ENCODE measurements at places on chromosomes 11 and 22.

- DNase-seq, result no peak
Measured at GRCh38 chr22:24089951-24090350, 78.8 kb downstream of the CABIN1 start.

- DNase-seq, result no peak
Measured at GRCh38 chr11:55658031-55658573, 3.9 kb upstream of the OR4C6 start.

DNA sequence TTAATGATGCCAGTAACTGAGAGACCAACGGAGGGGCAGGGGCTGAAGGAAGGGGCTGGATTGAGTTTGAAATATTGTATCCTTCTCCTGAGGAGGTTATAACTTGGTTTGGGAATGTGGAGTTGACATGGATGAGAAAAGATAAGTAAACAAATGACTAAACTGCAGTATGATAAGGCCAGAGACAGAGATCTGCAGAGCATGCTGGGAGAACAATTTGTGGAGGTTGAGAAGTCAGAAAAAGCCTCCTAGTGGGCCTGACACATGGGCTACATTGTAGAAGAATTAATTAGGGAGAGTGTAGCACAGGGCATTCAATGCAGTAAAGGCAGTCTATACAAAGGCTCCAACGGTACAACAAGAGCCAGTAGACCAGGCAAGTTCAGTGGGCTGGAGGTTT, 55.9 kb downstream of the SPON1 start:
- no peak for DNase-seq

- DNase-seq, result no peak
Measured at GRCh38 chr11:114449845-114450244, 10.6 kb downstream of the REXO2 start.

GRCh38 chr11:11937957-11938356, 70.5 kb downstream of the DKK3 start:
- DNase-seq, result no peak

DNA sequence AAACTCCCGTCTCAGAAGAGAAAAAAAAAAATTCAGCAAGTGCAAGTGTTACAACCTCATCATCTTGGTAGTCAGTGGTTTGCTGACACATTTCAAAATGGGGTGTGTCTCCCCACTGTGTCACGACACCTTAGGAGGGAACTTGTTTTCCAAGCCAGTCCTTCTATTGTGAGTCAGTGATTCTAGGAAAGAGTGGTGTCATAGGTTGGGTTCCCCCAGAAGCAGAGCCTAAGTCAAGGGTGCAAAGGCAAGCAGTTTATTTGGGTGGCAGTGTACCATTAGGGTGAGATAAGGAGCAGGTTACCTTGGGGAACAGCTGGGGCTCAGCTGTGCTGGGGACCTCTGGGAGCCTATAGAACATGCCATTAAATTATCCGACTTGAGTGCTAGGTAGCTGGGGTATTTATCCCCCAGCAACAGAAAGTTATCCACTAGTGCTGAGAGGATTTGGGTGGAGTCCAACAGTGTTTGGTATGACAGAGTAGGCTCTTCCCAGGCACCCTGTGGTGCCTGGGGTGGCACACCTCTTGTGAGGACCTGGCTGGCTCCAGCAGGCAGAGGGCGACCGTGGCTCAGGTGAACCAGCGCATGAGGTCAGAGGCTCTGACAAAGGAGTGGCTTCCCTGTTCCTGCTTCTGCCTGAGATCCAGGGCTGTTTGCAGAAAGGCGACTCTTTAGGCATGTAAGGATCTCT, 41.7 kb downstream of the KIAA1671 start:
- no peak for DNase-seq

DNA sequence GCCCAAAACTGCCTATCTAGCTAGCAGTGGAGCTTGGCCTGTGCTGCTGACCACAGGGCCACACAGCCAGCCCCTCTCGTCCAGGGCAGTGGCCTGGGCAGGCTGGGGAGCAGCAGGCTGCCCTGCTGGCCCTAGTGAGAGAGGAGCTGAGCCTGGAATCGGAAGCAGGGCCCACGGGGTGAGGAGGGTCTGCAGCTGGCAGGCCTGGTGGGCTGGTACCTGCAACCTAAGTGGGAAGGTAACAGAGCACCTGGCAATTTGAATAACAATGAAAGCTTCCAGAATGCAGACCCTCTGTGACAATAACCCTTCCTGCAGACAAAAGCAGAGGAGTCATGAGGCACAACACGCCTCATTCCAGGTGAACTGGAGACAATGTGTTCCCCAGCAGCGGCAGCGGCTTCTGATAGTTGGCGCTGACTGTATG, 31.8 kb upstream of the RFPL3 start:
- DNase-seq, result no peak

DNA sequence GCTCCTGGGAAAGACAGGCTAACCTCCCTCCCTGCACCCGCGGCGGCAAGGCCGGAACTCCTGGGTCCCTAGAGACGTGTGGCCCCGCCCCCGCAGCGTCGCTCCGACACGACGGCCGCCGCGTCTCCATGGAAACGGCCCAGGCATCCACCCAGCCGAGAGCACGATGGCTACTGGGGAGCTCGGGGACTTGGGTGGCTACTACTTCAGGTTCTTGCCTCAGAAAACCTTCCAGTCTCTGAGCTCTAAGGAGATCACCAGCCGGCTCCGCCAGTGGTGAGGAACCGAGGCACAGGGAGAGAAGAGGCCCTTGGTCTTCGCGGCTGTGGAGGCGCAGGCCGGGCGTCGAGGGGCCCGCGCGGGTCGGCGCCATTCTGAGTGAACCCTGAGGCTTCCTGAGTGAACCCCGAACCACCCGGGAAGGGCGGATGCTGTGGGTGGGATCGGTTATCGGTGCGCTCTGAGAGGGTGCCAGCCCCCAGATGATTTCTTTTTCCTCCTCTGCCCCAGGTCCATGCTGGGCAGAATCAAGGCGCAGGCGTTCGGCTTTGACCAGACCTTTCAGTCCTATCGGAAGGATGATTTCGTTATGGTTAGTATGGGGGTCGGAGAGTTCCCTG, at the start of gene CFAP300:
Gene CFAP300, plus strand, starts transcription at position 133 of the 620 bp plus-strand sequence. Its CDS starts 34 bp downstream, at position 167.
- DNase-seq, result peak; percentile 59

GRCh38 chr11:65919573-65920371, 546 bp downstream of the DRAP1 start:
- DNase-seq, result no peak

DNA sequence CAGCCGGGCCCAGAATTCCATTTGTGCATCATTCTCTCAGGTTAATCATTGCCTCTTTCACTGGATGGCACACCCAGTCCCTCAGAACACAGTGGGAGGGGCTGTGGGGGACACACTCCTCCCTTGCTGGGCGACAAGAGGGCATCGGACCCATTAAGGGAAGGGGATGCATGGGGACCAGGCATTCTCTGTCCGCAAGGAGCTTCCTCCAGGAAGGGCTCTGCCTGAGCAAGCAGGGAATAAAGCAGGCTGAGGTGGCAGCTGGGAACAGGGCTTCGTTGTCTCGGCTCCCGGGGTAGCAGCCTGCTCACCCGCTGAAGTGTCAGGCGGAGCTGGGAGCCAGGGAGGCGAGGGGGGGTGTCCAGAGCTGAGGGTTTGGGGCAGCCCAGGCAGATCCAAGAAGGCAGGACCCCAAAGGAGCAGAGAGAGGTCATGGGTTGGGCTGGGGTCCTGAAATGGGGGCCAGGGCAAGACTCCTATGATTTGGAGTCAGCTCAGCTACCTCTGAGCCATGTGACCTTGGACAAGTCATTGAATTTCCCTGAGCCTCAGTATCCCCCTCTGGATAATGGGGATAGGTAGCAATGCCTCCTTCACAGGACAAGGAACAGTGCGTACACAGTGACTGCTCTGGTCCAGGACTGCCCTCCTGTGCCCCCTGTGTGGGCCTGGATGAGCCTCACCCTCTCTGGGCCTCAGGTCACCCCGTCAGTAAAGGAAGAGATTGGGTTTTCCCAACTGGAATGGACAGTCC, 1.4 kb downstream of the GAL3ST1 start:
- no peak for DNase-seq

DNA sequence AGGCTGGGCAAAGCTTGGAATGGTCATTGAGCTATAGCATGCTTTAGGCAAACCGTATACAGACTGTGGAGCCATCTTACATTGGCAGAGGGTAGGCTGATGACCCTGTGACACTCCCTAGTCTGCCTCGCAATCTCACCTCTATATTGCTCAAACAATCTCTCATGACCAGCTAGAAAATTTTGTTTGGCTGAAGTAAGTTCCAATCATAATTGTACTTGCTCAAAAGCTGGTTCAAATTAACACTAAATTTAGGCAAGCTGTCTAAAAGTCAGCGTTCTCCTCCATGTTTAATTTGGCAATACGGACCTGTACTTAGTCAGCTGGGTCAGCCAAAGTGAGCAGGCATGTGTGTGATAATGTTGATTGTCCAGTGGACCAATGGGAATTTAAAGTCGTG, 133.0 kb downstream of the SWAP70 start:
- DNase-seq, result no peak

DNA sequence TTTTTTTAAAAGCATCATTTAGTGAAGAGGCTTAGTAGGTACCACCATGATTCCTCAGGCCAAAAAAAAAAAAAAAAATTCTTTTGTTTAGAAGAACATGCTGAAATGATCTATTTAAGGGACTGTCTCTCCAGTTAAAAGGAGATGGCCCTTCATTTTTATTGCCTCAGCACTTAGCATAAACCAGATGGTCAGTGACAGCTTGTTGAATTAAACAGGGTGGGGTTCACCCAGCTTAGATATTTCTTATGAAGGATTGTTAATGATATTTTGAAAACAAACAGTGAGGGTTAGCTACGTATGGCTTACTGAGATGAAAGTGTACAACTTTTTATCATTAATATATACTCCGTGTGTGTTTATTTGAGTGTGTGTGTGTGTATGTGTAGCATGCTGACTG, 203.7 kb downstream of the FAM181B start:
- no peak for DNase-seq

DNA sequence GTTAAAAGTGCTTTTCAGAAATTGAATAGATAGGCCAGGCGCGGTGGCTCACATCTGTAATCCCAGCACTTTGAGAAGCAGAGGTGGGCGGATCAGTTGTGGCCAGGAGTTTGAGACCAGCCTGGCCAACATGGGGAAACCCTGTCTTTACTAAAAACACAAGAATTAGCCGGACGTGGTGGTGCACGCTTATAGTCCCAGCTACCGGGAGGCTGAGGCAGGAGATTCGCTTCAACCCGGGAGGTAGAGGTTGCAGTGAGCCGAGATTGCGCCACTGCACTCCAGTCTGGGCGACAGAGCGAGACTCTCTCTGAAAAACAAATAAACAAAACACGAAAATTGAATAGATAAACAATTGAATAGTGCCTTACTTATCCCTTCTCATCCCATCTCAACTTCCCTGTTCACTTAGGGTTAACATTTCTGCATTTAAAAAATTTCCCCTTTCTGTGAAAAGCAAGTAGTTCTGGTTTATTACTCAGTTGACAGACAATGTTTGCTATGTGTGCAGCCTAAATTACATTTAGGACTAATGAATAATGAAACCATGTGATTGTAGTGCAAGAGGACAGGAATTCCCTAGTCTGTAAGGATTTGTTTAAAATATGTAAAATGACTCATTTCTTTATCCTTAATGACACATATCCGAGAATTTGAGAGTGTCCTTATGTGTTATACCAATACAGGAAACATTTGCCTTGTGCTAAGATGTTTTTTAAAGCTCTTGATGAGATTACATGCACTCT, 6.0 kb downstream of the RNF169 start:
- DNase-seq, result peak; percentile 62
